RCC 7860 (cell line): ENCODE measurements at places on chromosomes 13 and 19.

- DNase-seq = peak; percentile 40
Observed at GRCh38 chr13:59111751-59112171, 1052.0 kb downstream of the DIAPH3 start.

- DNase-seq = no peak
Observed at GRCh38 chr19:15185188-15185587, 15.6 kb downstream of the NOTCH3 start.

GRCh38 chr13:40064154-40065097, 409.0 kb downstream of the COG6 start:
- DNase-seq = peak; percentile 65

DNA sequence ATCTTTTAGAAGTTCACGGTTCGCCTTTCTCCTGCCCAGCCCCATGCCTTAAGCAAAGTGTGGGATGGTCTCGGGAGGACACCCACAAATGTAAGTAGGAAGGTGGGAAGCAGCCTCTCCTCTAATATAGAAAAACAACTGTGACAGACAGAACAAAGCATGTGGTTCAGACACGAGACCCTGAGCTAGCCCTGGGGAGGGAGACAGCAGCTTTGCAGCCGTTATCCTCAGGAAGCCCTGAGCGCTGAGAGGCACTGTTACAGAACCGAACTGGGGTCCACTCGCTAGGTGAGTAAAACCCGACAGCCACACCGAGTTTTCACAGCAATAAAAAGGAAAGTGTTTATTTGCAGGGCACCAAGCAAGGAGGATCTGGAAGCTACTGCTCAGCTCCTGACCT, 210.6 kb downstream of the UQCRFS1 start:
- DNase-seq = no peak

DNA sequence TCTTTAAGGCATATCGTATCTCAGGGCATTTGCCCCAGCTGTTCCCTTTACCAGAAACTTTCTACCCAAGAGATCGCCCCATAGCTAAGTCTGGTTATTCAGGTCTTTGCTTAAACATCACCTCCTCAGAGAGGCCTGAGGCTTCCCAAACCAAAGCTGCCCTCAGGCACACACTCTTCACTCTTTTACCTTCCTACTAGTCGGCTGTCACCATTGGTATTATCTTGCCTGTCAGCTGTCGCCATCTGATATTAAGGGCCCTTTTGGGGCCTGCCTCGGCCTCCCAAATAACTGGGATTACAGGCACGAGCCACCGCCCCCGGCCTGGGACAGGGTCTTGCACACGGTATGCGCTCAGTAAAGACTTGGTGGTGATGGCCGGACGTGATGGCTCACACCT, 1.0 kb downstream of the GADD45GIP1 start:
- no peak for DNase-seq

DNA sequence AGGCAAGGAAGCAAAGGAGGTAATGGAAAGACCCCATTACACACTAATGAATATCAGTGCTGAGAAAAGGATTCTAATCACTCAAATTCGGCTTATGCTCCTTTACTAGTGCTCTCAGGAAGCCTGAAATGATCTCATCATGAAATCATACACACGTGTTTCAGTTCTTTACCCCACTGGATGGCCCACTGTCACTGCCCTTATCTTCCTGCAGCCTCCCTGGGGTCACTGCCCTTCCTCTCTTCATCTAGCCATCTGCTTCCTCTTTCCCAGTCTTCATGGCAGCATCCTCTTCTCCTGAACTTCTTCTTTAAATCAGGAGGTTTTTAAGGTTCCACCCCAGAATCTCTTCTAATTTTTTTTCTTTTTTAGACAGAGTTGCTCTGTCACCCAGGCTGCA, 27.9 kb upstream of the EEF1AKMT1 start:
- DNase-seq = no peak

DNA sequence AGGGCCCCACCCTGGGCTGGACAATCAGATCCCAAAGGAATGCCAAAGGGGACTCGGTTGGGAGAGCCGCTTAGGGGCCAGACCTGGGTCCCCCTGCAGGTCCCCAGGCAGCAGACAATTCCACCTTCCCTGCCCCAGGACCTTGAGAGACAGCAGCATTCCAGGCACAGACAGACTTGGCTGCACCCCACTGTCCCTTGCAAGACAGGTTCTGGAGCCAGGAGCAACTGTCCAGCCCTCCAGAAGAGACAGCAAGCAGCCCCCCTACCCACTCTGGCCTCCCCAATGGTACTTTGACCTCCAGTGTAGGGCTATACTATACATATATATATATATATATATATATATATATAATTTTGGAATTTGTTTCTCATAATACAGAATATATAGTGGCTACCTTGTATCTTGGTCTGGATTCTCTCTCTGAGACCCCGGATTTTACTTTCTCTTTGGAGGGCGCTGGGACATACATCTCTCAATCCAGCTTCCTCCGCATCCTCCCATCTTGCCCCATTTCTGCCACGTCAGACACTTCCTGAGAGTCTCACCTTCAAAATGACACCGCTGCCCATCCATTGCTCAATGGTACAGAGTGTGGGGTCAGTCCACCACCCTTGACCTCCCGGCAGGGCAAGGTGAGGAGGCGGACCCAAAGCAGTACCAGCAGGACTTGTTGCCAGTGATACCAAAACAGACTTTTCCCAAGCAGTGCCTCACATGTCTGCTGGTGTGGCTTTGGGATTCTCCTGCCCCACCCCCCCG, 12.7 kb downstream of the SMIM24 start:
- no peak for DNase-seq

DNA sequence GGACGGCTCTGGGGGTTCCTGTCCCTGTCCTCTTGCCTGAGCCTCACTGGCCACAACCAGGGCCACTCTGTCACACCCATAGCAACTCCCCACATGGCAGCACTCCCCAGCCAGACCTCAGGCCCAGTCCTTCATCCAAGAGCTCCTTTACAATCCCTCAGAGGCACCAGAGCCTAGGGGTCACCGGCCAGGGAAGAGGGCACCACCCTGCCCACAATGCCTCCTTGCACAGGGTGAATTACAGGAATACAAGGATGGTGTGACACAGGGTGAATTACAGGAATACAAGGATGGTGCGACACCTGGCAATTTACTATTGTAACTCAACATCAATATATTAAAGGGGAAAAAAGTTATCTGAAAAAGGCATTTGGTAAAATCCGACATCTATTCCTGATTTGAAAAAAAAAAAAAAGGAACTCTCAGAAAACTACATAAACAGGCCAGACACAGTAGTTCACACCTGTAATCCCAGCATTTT, 16.5 kb downstream of the MIER2 start:
- DNase-seq = no peak

DNA sequence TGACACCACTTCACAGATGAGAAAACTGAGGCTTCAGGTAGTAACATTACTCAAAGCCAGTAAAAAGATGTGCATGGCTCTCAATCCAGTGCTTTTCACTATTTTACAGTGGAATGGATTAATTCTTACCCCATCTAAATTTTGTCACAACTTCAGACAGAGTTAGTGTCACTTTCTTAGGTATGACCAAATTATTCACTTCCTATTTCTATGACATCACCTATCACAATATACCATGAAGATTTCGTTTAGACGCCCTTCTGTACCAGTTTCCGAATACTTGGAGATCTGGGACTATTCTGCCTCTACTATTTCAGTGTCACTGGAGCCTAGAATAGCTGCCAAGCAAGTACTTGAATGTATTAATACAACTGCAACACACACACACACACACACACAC, 437.5 kb downstream of the KLF12 start:
- DNase-seq = no peak

- no peak for DNase-seq
Observed at GRCh38 chr19:33864311-33864850, 67.7 kb downstream of the KCTD15 start.

DNA sequence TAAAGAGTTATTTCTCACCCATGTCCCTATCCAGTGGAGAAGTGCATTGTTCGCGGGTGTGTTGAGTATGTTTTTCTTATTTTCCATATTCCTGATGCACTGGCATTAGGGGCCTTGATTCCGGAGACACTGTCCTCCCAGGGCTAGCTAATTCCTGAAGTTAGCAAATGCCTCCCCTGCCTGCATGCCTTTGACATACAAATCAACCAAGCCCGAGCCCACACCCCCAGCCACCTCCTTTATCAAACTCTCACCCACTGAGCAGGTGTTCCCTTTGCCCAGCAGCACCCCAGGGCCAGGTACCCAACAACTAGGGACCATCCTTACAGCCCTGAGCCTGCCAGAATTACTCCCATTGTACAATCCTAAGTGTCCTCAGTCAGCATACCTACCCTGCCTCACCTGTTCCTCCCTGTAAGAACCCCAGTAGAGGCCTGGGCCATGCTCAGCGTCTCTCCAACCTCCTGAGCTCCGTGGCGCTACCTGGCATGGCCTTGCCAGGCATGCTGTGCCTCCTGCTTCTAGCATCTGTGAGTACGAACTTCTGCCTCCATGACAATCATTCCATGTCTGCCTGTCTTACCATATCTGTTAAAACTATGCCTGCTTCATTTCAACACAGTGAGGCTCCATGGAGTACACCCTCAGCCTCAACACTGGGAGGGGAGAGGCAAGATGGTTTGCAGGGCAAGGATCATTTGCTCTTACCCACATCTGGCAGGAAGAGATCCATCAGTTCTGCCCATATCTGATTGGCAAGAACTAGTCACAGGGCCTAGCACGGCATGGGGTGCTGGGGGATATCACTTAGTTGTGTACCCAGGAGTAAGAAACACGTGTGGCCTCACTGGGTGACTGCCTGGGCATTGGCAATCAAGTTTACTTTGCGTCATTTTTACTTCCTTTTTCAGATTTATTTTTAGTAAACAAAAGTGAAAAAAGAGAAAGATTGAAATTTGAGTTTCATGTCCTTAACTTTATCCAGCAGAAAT, 203.9 kb downstream of the SHISA2 start:
- DNase-seq = no peak

GRCh38 chr19:41860419-41861115, 512 bp downstream of the RPS19 start:
- DNase-seq = no peak

DNA sequence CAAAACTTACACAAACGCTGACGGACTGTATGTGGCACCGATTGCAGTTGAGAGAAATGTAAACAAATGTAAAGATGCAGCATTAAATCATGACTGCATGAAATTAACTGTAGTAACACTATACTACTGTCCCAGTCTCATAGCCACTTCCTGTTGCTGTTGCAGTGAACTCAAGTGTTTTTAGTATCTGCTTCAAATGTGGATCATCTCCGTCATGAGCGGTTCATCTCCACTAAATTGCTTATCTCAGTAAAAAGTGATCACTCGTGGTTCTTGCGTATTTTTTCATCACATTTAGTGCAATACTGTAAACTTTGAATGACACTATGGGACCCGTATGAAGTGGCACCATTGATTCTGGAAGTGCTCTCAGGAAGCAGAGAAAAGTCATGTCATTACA, 60.3 kb upstream of the RNF113B start:
- no peak for DNase-seq

DNA sequence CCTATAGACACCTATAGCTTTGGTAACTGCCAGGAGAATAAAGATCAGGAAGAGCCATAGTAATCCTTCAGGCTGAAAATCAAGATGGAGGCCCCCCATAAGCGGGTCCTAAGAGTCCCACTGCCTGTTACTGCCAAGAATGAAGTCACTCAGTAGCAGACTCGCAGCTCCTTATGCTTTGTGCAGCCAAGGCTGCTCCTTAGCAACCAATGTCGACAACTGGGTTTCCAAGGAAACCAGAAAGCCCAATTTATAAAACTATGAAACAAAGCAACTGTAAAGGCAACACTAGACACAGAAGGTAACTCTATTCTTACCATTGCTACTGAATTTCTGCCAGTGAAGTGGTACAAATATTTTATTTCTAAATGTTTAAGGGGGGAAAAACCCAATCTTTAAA, 56.5 kb downstream of the DCLK1 start:
- no peak for DNase-seq

DNA sequence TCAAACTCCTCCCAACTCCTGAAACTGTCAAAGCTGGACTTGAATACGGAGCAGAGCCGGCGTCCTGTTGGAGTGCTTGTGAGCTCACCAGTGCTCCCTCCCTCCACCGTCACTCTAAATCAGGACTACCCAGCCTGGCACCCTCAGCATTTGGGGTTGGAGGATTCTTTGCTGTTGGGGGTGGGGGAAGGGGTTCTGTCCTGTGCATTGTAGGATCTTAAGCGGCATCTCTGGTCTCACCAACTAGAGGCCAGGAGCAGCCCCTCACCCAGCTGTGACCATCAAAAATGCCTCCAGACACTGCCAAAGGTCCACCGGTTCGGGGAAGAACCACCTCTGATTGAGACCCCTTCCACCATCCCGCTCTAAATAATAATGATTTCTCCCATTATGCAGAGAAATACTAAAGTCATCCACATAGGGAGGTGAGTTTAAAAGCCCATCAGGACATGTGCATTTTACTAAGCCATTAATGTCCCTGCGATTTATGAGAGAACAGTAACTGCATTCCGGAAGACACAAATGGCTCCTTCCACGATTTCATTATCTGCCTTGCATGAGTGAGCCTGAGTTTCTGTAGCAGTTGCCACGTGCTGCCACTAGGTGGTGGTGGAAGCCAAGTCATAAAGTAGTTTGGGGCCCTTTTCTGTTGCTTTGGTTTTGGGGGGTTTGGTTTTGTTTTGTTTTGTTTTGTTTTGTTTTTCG, 16.1 kb upstream of the USP29 start:
- DNase-seq = peak; percentile 16

GRCh38 chr19:13526552-13526951, 20.3 kb upstream of the CACNA1A start:
- DNase-seq = no peak

GRCh38 chr13:30526612-30527495, 61.1 kb upstream of the HMGB1 start:
- DNase-seq = no peak

- DNase-seq = peak; percentile 5
Observed at GRCh38 chr13:45120967-45121831, 889 bp downstream of the GTF2F2 start.

DNA sequence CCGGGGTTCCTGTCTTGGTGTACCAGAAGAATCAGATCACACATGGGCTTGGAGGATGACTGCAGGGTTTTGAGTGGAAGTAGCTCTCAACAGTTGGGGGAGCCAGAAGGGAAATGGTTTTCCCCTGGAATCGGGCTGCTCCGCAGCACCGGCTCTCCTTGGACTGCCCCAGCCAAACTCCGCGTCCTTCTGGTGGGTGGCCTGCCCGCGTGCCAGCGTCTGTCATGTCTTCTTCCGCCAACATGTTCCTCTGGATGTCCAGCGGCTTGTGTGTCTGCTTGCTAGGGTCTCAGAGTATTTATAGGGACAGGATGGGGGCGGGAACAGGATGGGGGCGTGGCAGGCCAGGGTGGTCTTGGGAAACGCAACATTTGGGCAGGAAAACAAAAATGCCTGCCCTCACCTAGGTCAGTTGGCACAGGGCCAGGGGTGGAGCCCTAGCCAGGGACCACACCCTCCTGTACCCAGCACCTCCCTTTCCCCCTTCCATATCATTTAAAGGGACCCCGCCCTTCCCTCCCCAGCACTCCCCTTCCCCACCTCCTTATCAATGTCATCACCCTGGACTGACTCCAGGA, 1.3 kb upstream of the ZNF30 start:
- no peak for DNase-seq

- DNase-seq = no peak
Observed at GRCh38 chr19:1811942-1812425, at the start of gene ATP8B3. Gene ATP8B3, minus strand, starts transcription at chr19:1812276. Its CDS starts 540 bp downstream, at chr19:1811736.
